ENCODE measurements at places on chromosomes 5 and 9.

GRCh38 chr9:81123526-81123925, 565.8 kb downstream of the TLE1 start:
- no peak for DNase-seq

- DNase-seq = no peak
Measured at GRCh38 chr9:115261656-115262081, 143.7 kb upstream of the TNC start.

- no peak for DNase-seq
Measured at GRCh38 chr5:5360941-5361520, 61.4 kb upstream of the ICE1 start.

DNA sequence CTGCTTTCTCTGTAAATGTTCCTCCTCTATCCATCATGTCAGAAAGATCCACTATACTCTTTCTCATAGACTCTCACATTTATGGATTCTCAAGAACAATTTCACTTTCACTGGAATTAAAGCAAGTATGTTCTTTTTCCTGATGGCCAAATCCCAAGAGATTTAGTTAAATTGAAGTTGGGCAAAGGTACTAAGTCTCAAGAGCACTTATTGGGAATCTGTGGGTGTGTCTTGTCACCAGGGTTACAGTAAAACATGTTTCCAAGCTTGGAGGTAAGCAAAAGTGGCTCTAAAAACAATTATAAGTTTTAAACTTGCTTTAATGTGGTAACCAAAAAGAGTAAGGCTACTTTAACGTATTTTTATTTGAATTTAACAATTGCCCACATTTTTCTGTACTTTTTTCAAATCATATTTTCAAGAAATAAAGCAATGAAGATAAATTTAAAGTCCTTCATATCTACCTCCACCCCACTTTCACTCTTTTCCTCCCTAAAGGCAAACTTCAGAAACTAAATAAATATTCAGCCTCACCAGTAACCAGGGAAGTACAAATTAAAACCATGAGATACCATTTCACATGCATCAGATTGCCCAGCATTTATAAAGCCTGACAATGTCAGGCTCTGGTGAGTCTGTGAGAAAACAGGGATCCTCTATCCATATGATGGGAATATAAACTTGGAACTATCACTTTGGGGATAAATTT, 387.4 kb downstream of the CETN3 start:
- DNase-seq = no peak

DNA sequence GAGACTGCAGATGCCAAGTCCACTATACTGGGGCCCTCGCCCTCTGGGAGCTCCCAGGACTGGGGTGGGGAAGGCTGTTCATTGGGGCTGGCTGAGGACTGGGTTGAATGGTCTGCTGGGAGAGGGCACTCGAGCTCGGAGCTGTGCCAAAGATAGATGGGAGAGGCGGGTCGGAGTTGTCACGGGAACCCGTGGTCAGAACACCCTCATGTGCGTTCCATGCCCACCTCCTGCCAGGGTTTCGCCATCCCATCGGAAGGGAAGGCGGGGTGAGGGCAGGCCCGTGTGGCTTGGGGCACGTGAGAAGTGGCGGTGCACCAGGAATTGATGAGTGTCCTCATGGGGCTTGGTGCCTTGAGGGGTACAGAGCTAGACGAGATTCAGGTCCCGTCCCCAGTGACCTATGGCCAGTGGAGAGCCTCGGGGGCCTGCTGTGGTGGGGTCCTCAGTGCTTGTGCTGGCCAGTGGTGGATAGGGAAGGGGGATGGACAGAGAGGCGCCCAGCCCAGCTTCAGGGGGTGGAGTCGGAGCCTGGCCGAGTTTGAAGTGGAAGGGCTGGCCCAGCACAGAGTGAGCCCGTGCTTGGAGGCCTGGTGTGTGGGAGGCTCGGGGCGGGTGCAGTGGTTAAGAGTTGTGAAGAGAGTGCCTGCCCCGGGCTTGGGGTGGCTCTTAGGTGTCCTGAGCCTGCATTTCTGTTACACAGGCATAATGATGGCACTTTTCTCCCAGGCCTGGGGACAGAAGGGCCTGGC, 4.3 kb downstream of the CACFD1 start:
- no peak for DNase-seq

- no peak for DNase-seq
Measured at GRCh38 chr9:1047591-1048230, 2.4 kb upstream of the DMRT2 start.

DNA sequence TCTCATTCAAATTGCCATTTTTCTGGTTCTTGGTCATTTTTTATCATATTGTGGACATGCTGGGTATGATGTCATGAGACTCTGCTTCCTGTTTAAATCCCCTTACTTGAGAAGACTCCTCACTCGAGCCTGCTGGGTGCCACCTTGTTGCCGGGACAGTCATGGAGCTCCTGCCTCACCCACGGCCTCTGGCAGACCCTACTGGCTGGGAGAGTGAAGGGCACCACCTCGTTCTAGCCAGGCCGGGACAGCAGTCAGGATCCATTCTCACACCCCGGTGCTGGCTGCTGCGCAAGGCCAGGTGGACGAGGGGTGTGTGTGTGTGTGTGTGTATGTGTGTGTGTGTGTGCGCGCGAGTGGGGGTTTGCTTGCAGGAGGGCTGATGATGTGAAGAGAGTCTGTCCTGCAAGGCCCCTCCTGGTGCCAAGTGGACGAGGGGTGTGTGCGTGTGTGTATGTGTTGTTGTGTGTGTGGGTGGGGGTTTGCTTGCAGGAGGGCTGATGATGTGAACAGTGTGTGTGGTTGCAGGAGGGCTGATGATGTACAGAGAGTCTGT, 4.4 kb downstream of the CEP72 start:
- no peak for DNase-seq

DNA sequence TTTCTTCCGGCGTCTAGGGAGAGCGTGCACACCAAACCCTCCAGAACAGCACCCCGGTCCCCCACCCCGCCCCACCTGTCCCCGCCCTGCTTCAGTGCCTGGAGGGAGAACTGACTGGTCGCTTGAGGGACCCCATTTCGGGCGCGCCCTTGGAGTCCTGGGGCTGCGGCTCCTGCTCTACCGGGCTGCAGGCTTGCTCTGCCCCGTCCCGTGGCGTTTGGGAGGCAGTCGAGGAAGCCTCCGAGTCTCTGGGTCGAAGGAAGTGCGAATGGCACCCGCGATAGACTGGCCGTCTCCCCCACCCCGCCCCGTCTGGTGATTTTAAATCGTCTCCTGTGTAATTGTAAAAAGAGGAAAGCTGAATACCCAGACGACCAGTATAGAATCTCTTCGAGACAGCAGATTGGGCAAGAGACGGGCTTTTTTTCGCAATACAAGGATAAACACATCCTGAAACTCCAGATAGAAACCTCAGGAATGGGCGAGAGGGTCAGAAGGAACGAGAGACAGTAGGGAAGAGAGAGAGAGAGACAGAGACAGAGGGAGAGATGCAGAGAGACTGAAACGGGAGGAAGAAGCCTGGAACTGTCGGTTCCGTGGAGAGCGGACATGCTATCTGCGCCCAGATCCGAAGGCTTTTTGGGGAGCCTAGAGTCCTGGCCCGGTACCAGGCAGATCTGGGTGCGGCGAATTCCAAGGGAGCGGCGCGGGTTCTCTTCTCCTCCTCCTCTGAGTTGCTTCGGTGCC, 9.9 kb downstream of the PRDM6 start:
- DNase-seq = no peak

DNA sequence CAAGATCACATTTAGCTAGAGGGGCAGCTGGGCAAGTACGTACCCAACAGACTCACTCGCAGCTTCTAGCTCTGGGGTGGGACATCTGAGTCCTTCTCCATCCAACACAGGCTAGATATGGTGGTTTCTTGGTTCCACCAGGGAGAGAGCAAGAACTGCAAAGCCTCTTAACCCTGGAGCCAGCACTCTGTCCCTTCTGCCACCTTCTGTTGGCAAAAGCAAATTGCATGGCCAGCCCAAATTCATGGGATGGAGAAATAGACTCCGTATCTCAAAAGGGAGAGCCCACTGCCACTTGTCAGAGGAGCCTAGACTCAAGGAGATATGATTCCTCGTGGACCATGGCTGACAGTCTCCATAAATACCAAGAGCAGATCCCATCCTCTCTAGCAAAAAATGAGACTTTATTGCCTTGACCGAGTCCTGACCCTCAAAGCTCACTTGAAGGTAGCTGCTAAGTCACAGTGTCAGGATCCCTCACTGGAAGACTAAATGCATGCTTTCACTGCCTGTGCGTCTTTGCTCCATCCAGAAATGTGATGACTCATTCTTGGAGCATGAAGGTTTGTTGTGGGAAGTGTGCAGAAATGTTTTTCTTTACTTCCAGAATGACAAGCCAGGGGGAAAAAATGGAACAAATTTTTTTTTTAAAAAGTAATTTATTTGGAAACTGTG, 28.8 kb upstream of the ROR2 start:
- DNase-seq = no peak

- no peak for DNase-seq
Measured at GRCh38 chr5:43335681-43336080, 22.5 kb upstream of the HMGCS1 start.

DNA sequence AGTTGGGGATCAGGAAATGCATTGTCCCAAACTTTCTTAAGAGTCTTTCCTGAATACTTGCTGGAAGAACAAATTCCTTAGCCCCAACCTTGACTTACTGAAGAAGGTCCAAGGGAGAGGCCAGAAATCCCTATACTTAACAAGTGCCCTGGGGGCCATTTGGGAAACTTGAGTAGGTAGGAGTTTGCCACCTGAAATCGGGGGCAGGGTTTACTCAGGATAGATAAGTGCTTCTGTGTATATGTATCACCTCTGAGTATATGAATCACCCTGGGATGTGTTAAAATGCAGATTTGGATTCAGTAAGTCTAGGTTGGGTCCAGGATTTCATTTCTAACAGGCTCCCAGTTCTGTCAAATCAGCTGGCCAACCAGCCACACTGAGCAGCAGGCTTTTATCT, 47.9 kb upstream of the MYO10 start:
- DNase-seq = no peak

DNA sequence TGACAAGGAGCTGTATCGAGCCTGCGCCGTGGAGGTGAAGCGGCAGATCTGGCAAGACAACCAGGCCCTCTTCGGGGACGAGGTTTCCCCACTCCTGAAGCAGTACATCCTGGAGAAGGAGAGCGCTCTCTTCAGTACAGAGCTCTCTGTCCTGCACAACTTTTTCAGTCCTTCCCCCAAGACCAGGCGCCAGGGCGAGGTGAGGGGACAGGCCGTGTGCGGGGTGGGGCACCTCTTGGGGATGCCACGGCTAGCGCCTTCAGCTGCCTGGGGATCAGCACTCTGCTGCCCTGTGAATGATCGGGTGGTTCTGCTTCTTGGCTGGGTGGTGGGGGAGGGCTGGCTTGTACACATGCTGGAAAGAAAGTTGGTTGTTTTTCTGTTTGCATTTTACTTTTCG, 1.7 kb downstream of the NELFB start:
- no peak for DNase-seq

GRCh38 chr5:3331819-3332218, 263.8 kb upstream of the IRX1 start:
- no peak for DNase-seq

GRCh38 chr9:113148781-113149510, 1.9 kb upstream of the SLC31A2 start:
- no peak for DNase-seq

GRCh38 chr9:84917366-84918070, 248.0 kb downstream of the NTRK2 start:
- no peak for DNase-seq

DNA sequence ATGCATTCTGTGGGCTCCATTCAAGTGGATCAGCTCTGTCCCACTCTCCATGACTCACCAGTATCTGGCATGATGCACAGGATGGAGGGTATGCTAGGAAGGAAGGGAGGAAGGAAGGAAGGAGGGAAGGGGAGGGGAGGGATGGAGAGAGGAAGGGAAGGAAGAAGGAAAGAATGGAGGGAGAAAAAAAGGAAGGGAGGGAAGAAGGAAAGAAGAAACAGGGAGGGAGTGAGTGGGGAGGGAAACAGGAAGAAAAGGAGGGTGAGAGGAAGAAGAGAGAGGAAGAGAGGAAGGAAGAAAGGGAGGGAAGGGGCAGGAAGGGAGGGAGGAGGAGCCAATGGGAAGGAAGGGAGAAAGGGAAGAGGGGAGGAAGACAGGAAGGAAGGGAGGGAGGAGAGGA, 5.3 kb upstream of the BARHL1 start:
- DNase-seq = no peak
